Stimulated activated CD4-positive, alpha-beta T cell treated with anti-CD3 and anti-CD28 coated beads, Interleukin-1b, Interleukin-23, amount 100 ng/mL, for 1 hour (primary cell): ENCODE measurements at places on chromosomes 1 and 21.

- no peak for DNase-seq
These were observed 56.7 kb downstream of the B3GALT5 start for GRCh38 chr21:39669485-39669884.

DNA sequence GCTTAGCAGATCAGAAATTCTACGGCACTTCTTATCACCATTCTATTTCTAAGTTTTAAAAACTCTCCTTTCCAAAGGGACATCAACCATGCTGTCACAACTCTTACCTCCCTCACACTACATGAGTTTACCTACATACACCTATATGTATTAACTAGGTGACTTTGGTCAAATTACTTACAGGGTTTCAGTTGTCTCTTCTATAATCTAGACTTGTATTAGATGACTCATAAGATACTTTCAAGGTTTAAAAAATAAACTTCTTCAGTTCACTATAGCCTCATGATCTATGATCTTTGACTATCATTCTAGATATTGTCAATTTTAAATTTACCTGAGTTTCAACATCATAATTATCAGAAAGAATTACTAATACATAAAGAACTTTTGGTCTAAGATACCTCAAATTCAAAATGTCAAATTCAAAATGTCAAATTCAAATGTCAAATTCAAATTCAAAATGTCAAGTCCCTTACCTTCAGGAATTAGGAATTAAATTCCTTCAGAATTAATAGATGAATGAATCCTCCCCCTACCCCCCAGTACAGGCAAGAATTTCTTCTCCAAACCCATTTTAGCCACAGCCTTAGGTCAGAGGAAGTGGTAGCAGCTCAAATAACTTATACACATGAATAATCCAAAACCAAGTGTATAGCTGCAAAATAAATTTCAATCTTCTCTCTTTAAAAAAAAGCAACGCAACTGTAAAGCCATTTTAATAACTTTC, 31.1 kb downstream of the OTUD7B start:
- no peak for DNase-seq

DNA sequence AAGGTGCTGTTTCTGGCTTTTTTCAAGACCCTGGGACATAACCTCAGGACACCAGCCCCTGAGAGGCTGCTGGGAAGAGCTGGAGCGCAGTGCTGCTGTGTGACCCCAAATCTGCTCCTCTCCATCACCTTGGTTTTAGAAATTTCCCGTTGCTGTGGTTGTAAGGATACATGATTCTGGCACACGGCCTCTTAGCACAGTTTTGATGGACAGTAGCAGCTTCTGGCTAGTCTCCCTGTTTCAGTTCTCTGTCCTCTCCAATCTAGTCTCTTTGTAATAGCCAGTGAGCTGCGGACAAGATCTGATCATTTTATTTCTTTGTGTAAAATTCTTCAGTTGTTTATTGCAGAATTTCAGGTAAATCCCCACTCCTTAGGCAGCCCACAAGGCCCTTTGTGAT, 3.1 kb downstream of the CLIC6 start:
- no peak for DNase-seq

GRCh38 chr21:36700971-36701755, 2.2 kb downstream of the SIM2 start:
- no peak for DNase-seq

- DNase-seq = no peak
These were observed 2.2 kb downstream of the MAP7D1 start for GRCh38 chr1:36157973-36158826.

DNA sequence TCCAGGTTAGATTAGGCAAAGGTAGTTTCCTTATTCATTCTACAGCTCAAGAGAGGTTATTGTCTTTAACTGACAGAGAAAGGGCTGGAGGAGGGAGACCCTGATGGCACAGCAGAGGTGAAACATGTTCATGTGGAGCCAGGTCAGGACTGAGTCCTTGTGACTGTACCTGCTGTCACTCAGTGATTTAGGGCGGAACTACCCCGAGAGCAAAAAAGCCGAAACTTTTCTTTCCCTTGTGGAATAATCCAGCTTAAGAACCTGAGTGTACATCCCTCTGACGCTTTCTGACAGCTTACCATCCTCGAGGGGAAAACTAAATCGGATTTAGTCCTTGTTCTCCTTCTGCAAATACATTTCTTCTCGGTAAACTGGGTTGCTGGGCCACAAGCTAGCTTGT, 273.2 kb downstream of the BACH1 start:
- no peak for DNase-seq

DNA sequence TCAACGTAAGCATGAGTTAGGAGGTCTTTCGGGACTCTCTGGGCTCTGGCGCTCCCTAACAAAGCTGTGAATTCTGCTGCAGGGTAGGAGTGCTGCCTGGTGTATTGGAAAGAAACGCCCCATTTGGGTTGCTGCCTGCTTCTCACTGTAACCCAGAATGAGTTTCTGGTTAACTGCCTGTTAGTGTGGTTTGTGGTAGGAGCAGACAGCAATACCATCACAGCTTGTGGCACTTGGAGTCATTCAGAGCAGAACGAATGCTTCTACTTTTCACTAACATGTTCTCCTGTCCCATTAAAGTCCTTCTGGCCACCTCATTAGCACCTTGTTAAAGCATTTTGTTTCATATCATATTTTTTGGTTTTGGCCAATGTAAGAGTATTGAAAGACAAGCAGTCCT, 18.1 kb downstream of the MAP3K7CL start:
- no peak for DNase-seq

GRCh38 chr1:44154049-44154448, 12.6 kb upstream of the KLF18 start:
- no peak for DNase-seq

GRCh38 chr1:200654660-200655059, 15.0 kb downstream of the DDX59 start:
- no peak for DNase-seq

DNA sequence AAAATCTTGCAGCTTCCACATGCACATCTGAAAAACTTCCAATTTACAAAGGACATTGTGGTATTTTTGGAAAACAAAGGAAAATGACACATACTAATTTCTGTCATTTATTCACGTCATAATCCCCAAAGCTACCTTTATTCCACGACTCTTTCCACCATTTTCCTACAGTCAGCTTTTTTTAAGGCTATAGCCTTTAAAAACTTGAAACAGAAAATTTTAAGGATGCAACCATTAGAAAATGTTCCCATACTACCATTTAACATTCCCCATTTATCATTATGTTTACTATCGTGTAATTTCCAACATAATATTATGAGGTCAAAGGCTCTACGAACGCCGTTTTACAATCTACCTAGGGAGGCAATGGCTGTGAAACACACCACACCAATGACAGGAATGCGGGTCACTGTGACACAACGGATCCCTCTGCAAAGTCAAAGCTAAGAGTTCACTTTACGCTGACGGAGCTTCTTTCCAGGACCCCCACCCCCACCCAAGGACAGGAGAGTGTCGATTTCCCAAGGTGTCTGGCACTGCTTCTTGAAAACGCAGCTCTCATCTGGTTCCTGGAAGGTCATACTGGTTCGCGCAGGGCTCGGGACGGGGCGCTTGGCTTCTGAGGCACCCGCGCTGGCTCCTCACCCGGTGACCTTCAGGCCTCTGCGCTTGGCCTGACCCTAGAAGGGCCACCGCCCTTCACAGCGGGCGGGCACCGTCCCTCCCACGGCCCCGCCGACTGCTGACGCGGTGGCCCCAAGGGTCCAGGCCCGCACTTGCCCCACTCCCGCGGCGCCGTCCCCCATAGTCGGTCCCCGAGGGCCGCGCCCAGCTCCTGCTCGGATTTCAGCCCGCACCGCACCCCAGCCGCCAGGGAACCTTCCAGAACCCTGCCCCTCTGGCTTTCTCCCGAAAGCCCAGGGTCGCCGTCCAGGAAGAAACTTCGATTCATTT, 50.5 kb upstream of the ATF3 start:
- no peak for DNase-seq

GRCh38 chr1:8086055-8086454, 59.9 kb upstream of the ERRFI1 start:
- no peak for DNase-seq
